ENCODE measurements at places on chromosomes 12 and 14.

DNA sequence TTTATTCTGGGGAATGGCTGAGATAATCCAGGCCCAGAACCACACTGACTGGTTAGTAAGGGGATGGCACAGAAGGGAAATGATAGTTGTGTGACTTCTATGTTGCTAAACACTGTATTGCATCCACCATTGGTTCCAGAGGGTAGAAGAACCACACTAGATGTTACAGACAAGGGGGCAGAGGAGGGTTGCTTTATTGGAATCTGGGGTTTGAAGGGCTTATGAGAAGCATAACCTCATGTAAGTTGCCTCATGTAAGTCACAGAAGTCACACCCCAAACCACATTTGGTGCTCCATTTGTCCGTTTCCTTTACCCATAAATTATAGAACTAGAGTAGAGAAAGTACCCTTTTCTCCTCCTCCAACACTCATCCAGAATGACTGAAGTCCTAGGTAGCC is 5.5 kb upstream of the PSMA6 start:
- DNase-seq = no peak

- no peak for DNase-seq
These were observed 197.1 kb upstream of the FOXN3 start for GRCh38 chr14:89614009-89614691.

DNA sequence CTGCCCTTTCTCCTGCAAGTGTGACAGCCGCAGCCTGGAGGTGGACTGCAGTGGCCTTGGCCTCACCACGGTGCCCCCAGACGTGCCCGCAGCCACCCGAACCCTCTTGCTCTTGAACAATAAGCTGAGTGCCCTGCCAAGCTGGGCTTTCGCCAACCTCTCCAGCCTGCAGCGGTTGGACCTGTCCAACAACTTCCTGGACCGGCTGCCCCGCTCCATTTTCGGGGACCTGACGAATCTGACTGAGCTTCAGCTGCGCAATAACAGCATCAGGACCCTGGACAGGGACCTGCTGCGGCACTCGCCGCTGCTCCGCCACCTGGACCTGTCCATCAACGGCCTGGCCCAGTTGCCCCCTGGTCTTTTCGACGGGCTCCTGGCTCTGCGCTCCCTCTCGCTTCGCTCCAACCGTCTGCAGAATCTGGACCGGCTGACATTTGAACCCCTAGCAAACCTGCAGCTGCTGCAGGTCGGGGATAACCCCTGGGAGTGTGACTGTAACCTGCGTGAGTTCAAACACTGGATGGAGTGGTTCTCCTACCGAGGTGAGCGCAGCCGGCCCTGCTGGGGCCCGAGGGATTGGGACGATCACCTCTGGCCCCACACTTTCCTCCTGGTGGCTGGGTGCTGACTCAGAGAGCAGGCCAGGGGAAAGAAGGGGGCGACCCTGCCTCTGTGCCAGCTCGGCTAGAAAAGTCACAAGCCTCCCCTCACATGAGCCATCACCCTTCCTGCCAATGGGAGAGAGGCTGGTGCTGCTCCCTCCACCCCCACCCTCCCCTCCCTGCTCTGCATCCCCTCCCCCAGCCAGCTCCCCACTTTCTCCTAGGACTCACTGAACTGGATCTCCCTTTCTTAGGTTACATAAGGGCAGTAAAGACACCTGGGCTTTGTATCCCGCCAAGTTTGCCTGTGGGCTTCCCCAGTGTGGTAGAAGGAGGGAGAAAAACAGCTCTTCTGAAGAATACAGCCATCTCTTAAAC is 10.9 kb downstream of the LRTM2 start:
- DNase-seq = no peak

DNA sequence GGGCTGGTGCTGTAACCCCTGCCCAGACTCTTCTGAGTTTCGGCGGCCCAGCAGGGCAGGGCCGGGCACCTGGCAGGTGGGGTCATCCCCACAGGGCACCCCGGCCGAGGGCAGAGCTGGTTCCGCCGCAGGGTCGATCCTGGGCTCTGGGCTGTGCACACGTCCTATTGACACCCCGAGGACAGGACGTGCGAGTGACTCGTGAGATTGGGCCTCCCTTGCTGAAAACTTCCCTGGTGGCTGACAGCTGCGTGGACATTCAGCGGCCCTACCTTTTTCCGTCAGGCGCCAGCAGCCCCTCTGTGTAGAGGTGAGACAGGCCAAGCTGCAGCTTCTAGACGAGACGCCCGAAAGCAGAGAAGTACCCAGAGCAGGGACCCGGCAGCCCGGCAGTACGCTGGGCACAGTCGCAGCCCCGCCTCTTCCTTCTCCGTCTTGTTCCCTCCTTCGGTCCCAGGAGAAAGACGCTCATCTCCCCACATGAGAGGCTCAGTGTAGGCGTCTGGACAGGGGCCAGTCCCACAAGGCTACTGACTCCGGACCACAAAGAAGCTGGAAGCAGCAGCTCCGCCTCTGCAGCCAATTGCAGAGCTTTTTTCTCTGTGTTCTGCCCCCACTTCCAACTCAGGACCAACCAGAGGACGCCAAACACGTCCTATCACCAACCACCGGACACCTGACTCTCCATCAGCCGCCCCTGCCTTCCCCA is at the start of gene LRCOL1:
LRCOL1 (minus strand) TSS at position 532 of the 709 bp plus-strand sequence. CDS start 4,331 bp downstream, outside the sequence.
- DNase-seq = no peak

GRCh38 chr12:42584651-42585111 is 4.9 kb downstream of the PRICKLE1 start:
- peak; percentile 26 for DNase-seq

DNA sequence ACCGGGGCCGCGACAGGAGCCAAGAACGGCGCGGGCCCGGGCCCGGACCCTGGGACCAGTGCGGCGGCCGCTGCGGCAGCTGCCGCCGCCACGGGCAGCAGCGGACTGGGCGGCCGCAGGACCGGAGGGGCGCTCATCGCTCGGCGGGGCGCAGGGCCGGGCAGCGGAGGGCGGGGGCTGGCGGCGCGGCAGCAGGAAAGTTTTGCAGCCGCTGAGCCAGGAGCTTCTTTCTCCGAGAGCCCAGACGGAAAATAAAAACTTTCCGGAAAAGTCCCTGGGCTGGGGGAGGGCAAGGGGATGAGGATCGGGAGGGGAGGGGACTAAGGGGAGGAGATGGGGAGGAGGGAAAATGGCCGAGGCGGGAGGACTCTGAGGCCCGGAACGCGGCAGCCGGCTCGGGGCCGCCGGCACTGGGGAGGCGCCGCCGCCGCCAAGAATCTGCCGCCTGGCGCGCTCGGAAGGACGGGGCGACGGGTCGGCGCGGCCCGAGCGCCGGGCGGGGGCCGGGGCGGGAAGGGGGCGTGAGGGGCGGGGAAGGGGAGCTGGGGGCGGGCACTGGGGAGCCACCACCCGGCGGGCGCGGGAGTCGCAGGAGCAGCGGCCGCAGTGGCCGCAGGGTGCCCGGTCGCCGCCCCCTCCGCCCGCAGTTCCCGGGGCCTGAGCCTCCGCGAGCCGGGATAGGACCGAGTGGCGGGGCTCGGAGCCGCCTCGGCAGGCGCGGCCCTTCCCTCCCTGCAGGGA is at the start of gene PRKD1:
PRKD1 (minus strand) TSS at position 472 of the 741 bp plus-strand sequence.
- DNase-seq = peak; percentile 59

DNA sequence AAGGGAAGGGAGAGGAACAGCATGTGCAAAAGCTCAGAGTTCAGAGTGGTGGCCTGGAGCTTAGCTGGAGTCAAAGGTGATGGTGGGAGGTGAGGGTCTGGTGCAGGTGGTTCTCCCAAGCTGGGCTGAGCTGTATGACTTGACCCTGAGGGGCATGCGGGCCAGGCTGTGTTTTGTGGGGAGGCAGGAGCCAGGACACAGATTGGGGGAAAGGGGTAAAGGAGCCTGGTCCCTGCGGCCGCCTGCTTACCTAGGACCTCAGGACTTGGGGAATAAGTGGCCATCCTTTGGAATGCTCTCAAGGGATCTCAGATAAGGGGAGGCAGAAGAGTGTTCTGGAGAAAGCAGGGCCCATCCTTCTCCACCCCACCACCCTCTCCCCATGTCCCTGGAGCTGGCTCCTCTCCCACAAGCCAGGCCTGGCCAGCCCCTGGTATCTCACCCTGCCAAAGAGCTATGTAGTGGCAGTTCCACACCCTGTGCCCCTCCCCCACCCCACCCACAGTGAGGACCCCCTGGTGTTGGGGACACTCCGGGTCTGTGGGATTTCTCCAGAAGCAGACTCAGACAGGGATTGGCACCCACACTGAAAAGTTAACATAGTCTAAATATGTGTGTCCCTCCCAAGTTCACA is 19.9 kb upstream of the CEP170B start:
- no peak for DNase-seq

- DNase-seq = no peak
These were observed 862.5 kb upstream of the USP15 start for GRCh38 chr12:61397668-61398067.

GRCh38 chr14:51621654-51622053 is 30.1 kb upstream of the FRMD6 start:
- no peak for DNase-seq

DNA sequence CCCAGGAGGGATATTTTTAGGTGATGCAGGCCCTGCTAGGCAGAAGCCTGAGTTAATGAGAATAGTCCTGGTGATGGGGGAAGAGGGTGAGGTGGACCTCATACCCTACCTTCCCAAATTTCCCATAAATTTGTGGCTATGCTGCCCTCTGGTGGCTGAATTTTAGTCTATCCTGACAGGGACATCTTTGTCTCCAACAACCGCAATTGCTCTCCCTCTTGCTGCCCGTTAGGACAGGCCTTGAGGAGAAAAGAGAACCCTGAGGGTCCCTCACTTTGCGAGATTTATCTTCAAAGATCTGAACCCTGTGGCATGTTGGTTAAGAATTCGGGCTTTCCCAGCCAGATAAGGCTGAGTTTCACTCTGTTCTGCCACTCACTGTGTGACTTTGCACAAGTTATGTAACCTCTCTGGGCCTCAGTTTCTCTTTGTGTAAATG is 9.8 kb upstream of the ZNF385A start:
- DNase-seq = peak; percentile 73

DNA sequence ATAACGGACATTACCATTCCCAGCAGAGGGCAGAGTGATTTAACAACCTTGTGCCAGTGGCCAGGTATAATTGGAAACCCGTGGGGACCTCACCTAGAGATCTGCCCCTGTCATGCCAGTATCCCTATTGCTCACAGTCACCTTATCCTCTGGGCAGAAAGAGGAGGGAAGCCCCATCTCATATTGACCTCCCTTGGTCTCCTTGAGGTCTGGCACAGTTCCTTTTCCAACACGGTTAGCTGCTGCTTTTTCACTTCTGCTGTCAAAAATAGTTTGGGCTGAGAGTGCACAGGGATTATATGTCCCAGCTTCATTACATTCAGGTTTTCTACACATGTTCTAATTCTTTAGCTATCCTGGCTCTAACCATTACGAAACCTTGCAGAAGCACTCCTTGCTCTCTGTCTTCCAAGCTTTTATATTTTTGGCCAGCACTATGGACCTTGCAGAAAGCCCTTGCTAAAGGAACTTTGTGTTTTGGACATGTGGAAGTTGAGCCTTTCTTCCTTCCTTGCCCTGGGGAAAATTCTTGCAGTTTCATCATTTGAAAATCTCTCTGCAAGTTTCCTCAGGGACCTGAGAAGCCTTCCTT is 111.7 kb upstream of the MIS18BP1 start:
- DNase-seq = no peak

- no peak for DNase-seq
These were observed 16.4 kb upstream of the HVCN1 start for GRCh38 chr12:110705309-110705708.

DNA sequence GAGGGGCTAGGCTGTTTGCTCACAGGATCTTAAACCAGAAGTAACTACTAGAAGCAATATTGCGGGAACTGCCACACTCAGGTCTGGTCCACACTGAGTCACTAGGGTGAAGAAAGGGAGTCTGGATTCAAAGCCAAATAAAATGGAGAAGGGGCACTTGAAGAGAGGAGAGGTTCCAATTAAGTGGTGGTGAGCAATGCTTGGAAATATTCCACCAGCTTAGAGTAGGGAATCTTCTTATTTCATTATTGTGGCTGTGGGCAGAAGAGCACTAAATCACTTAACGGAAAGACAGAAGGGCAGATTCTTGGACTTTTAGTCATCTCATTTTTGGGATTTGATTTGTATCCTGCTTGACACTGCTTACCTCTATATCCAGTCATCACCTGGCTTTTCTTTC is 48.6 kb upstream of the PPP1R12A start:
- no peak for DNase-seq

- DNase-seq = no peak
These were observed 12.4 kb upstream of the NFYB start for GRCh38 chr12:104150416-104150815.

GRCh38 chr12:129819391-129819790 is 84.4 kb downstream of the TMEM132D start:
- DNase-seq = no peak

DNA sequence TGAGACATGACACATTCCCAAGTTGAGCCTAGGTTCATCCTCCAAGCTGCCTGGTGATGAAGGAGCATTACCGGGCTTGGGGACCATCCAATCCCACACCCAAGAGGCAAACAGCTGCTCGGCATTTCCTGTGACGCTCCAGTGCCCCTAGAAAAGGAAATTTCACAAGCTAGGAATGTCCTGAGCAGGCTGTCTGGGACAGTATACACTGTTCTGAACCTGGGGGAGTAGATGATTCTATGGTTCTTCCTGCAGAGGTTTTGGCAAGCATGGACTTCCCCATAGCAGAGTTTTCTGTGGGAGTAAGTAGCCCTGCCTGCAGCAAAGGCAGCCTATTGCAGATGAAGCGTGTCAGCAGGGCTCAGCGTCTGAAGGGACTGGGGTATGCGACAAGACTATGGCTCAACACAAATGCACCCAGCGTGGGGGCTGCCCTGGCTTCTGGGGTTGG is 47.4 kb upstream of the SRSF5 start:
- no peak for DNase-seq

DNA sequence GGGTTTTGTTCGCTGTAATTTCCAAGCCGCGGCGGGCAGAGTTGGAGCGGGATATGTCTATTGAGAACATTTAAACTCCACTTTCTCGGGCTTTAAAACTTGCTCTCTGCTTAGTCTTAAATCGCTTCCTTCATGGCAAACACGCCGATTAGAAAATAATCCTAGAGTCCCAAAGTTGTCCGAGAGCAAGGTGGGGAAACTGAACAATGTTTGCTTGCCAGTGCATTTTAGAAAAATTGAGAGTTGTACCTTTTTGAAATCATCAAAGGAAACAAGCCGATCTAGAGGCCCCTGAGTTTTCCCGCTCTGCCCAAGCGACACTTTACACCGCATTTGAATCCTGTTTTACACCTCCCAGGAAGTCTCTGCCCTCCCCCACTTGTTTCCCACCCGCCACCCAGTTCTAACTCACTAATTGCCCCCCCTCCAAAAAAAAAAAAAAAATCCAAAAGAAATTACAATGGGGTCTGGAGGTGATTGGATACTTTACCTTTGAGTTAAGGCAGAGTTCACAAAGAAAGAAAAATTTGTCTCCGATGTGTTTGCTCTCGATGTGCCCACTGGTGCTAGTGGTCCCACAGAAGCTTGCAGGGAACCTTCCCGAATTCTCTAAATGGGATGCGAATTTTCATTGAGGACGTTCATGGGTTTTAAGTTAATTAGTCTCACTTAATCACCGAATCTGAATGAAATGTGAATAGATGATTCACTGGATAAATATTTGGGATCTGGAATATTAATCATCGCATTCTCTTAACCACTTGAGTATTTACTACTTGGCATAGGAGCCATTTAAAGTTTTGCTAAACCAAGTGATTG is 2.3 kb downstream of the HMGA2 start:
- no peak for DNase-seq
